ENCODE measurements at places on chromosomes 4 and X.

DNA sequence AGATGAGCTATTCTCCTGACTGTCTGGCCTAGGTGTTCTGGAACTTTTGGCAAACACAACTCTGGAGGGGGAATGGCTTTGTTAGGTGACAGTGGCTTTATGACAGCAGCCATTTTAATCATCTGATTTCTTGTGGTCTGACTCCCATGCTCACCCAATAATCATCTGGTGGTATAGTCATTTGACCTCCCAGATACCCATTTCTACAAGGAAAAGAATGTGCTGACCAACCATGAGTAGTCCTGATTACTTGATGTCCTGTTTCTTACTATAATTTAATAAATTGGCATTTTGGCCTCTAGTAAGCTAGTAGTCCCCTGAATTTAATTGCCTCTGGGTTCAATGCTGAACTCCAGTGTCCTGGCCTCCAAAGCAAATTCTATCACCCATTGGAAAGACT is 109.9 kb upstream of the DUSP21 start:
- no peak for DNase-seq

DNA sequence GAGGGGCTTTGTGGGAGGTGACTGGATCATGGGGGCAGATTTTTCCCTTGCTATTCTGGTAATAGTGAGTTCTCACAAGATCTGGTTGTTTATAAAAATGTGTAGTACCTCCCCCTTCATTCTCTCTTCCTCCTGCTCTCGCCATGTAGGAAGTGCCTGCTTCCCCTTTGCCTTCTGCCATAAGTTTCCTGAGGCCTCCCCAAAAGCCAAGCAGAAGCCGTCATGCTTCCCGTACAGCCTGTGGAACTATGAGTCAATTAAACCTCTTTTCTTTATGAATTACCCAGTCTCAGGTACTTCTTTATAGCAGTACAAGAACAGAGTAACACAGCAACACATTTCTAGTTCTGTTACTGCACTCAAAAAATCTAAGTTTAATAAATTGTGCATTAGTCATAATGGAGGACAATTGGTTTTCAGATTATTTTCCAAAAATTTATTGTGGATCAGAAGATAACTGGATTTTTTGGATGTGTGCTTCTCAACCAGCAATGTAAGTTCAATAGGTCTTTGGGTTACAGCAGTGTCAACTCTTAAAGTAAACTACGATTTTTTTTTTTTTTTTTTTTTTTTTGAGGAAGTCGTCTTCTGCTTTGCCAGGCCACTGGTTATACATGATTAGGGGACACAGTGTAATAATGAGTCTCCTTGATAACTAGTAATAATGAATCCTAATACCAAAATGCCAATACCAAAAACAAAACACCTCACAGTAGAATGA is 69.9 kb downstream of the CHIC2 start:
- DNase-seq, result no peak

DNA sequence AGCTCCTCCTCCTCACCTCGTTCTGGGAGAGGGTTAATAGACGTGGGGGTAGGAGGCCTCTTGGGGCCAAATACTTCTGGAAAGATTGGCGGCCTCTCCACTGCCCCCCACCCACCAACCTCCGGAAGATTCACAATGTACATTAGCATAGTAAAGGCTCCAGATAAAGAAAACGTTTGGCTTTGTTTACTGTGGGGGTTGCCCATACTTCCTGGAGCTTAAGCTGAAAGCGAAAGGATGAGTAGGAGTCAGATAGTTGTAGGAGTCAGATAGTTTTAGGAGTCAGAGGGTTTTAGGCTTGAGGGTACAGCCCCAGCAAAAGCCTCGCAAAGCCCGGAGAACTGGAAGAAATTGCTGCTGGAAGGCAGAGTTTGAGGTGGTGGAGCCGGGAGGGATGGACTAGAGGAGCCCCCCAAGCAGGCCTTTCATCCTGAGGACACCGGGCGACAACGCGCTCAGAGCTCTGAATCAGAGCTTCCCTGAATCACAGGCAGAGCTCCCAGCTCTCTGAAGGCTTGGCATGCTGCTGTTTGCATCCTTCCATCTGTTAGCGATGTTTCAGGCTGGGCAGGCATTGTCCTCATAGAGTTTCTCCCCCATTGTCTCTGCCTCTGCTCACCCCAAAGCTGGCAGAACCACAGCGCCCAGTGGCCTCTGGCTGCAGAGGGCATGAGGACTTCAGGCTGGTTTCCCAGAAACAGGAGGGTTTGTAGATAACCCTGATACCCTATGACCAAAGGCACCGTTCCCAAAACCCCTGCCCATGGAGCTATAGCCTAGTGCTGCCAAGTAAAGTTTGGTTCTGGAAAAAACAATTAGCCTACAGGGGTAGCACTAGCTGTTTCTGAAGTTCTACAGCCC is 280.7 kb downstream of the BCOR start:
- DNase-seq, result no peak

- DNase-seq, result no peak
Observed at GRCh38 chr4:38894322-38894982, 26.8 kb downstream of the FAM114A1 start.

DNA sequence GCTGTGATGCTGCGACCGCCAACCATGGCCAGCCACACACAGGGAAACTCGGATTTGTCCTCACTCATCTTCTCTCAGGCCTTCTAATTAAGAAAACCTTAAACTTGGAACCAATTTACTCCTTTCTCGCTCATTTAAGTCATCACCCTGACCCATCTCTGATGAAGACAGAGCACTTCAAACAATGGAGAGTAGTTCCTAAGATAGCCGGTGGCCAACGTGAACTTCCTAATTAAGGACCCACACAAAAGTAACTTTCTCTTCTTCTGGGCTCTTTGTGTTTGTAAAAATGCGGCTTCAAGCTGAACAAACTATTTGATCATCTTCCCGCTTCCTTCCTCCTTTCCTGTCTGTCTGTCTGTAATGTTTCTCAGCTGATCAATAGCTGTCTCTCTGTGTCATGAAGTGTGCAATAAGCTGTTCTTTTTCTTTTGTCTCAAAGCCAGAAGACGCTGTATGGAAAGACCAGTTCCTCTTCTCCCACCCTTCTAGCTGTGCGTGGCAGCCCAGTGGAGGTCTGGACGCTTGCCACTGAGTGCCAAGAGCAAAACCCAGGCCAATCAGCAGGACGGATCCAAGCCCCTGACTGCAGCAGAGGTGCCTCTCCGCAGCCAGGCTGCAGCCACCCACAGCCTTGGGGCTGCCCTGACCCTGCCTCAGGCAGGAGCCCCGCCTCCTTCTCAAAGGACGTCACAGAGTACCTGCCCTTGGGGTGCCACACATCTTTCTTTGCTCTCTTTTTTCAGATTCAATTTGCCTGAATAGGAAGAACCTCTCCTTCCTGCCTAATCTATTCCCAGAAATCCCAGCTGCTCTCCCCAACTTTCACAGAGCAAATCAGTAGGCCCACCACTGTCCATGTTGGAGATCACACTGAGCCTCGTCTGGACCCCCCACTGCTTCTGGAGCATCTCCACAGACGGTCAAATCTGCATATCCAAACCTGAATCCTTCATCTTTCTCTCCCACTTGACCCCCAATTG is 59.3 kb downstream of the MAML3 start:
- DNase-seq, result peak; percentile 28

DNA sequence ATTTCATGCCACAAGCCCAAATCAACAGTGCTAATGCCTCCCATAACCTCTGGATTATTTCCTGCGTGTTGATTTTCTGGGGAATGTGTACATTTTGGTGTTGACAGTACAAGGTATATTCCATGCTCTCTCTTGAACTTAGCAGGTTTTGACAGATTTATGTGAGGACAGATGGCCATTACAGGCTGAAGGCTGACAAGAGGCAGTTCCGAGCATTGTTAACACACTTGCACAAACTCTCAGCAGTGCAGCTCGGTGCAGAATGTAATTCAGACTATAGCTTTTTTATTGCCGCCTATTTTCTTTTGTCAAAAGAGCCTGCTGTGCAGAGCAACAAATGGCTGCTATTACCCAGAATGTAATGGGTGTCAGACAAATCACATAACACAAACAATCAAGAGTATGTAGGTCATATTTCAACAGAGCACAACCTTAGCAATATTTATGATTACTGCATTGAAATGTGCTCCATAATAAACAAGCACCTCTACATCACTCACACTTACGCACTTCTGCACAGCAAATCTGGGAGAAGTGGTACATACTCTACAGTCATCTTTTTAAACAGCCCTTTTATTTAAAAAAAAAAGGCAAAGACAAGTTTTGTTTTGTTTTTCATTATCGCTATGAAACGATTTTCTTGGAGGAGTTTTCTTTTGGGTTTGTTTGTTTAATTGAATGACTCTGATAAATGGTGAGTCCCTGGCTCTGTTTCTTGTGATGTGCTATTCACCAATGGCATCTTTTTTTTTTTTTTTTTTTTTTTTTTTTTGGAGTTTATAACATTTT is 71.6 kb downstream of the PPARGC1A start:
- no peak for DNase-seq

All from stimulated activated CD4-positive, alpha-beta T cell treated with anti-CD3 and anti-CD28 coated beads, Interleukin-15, amount 100 ng/mL, for 1 hour (primary cell).